Activated T-helper 2 cell treated with anti-CD3 and anti-CD28 coated beads, Interferon-gamma antibody, Interleukin-2, Interleukin-4, amounts not matched to agents 10 μg/mL and 5 μg/mL and 100 μg/mL, durations not matched to agents 14 hours and 24 hours and 36 hours (primary cell): ENCODE measurements at places on chromosomes 16 and 17. TPM values are rescaled to one million over a fixed set of nuclear protein-coding genes. Genes with fewer than 3 reads are reported as not detected.

The SPATA22 gene
- total RNA-seq = not detected in 2 replicates

DNA sequence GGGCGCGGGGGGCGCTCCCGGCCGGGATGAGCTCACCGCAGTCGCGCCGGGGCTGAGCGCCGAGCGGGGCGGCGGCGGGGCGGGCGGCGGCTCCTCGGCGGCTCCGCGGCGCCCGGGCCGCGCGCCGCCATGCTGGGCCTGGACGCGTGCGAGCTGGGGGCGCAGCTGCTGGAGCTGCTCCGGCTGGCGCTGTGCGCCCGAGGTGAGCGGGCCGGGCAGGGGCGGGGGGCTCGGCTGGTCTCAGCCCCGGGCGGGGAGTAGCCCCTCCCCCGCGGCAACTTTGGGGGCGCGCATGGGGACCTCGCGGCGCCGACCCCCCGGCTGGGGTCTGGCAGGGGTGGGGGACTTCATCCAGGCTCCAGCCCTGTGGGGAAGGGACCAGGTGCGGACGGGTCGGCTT is at the start of gene ARHGDIG:
ARHGDIG (plus strand) TSS at position 40 of the 400 bp plus-strand sequence; CDS start at position 130, 90 bp downstream.
- H3K4me3 ChIP-seq = no peak within 1 kb of the TSS
- H3K27me3 ChIP-seq = peaks cover 30% of the 10 kb centered on the region
- no peaks in the 10 kb centered on the region for H3K36me3 ChIP-seq
- H3K27ac ChIP-seq = no peak within 1 kb of the TSS
- peaks cover 5% of the 10 kb centered on the region for H3K4me1 ChIP-seq

The IRX6 gene
- total RNA-seq = not detected in 2 replicates

DNA sequence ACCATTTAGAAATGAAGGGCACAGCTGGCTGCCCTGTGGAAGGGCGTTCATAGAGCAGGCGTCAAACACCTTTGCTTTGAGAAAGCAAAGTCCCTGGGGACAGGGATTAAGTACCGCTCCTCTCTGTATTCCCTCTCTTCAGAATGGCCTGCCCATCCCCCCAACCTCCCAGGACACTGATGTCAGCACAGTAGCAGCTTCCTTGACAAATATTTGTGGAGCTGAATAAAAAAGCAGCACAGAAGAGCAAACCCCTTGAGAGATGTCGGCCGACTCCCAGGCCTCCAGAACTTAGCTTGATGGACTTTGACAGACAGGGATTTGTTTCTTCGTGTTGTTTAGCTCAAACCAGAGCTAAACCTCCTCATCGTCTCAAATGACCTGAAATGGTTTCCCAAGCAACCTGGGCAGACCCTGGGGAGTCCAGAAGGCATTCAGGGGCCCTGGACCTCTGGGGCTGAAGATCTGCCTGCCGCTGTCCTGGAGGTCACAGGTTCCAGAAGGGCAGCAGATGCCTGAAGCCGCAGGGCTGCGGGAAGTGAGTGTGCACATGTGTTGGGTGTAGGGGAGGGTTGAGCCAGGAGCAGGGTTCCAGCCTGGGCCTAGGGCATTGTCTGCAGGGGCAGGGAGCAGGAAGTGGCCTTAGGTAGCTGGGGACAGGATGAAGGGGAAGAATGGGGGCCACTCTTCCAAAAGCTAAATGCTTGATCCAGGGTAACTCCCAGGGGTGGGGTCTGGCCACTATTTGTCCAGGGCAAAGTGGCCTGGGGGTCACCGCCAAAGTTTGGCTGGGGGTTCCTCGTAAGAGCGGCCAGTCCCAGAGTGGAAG is 42.3 kb upstream of the NKD1 start:
- peaks cover 2% of the 10 kb centered on the region for H3K27me3 ChIP-seq
- no peak for DNase-seq
- H3K36me3 ChIP-seq = no peaks in the 10 kb centered on the region
- no peaks in the 10 kb centered on the region for H3K4me1 ChIP-seq

- no peak overlapping the region for H3K4me3 ChIP-seq
- no peaks in the 10 kb centered on the region for H3K4me1 ChIP-seq
- no peaks in the 10 kb centered on the region for H3K36me3 ChIP-seq
- no peak for DNase-seq
These were observed 28.8 kb downstream of the NGFR start for GRCh38 chr17:49523706-49524472.

The PPY gene
- not detected in 2 replicates for total RNA-seq

The CDH11 gene
- total RNA-seq = not detected in 2 replicates

DNA sequence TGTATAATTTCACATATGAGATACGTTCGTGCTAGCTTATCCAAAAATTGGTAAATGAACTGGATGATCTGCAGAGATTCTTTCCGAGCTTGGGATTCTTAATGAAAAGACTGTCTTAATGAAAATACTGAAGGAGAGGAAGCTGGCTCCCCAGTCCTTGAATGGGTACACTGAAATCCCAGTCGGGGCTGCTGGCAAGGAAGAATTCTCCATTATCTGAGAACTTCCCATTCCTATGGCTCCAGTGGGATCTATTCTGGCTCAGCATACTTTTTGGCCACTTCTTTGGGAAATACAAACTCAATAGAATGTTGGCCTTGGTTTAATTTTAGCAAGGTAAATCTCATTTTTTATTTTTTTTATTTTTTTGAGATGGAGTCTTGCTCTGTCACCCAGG is 23.7 kb upstream of the SLC35B1 start:
- no peak for DNase-seq
- H3K4me3 ChIP-seq = no peak overlapping the region
- H3K36me3 ChIP-seq = peaks cover 49% of the 10 kb centered on the region
- no peaks in the 10 kb centered on the region for H3K27me3 ChIP-seq
- H3K27ac ChIP-seq = no peak overlapping the region
- peaks cover 31% of the 10 kb centered on the region for H3K4me1 ChIP-seq

The EME1 gene
- total RNA-seq = 26.8 and 28.6 TPM in 2 replicates

The ZNF423 gene
- not detected in 2 replicates for total RNA-seq

DNA sequence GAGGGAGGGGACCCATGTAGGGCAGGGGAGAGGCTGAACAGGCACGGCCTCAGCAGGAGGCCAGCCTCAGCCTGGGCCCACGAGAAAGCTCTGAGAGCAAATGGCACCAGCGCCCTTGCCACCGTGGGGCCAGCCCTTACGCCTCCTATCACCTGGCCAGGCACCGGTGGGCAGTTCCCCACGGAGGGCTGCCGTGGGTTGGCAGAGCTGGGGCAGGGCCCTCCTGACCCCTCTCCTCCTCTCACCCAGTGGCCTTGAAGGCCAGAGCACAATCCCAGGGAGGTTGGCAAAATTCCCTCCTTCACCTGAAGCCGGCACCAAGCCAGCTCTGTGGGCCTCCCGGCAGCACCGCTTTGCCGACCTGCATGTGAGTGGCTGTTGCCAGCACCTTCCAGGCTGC is 53.1 kb upstream of the ENPP7 start:
- H3K27ac ChIP-seq = no peak overlapping the region
- DNase-seq = no peak
- no peaks in the 10 kb centered on the region for H3K4me1 ChIP-seq
- no peak overlapping the region for H3K4me3 ChIP-seq
- H3K36me3 ChIP-seq = no peaks in the 10 kb centered on the region

The DNASE1L2 gene
- 1.7 and 2.2 TPM in 2 replicates for total RNA-seq

The HSPB9 gene
- total RNA-seq = not detected in 2 replicates

DNA sequence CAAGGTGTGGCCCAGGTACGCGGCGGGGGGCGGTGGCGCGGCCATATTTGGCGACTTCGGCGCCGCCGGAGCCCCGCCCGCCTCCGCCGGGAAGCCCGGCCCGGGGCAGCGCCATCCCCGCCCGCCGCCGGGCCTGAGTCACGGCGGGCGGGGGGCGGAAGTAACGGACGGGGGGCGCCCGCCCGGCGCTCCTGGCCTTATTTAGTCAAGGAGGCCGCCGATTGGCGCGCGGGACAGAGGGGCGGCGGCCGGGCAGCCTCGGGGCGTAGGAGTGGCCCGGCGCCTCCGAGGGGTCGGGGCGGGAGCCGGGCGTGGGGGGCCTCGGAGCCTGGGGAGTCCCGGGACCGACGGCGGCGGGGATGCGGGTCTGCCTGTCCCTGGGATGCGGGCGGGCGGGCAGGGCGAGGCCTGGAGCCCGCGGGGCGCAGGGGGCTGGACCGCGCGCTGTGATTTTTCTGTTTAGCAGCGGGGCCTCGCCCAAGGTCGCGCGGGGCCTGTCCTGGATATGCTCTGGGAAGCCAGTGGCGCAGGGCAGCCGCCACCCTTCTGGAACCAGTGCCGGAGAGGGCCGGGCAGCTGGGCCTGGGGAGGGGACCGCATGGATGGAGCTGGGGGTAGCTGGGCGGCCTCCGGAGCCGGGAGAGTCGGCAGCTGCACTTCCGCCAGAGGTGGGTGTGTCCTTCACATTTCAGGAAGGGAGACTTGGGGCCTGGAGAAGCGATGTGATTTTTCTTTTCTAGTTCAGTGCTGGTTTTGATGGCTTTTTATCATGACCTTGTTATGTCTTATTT is 2.3 kb upstream of the ACTG1 start:
- peak overlapping the region; percentile 91 for H3K4me3 ChIP-seq
- peak; percentile 64 for DNase-seq
- peaks cover 32% of the 10 kb centered on the region for H3K36me3 ChIP-seq
- H3K27ac ChIP-seq = peak overlapping the region; percentile 88
- H3K27me3 ChIP-seq = no peaks in the 10 kb centered on the region

GRCh38 chr16:60989592-60989991 is 1046.6 kb downstream of the CDH8 start:
- H3K4me1 ChIP-seq = no peaks in the 10 kb centered on the region
- H3K4me3 ChIP-seq = no peak overlapping the region
- no peaks in the 10 kb centered on the region for H3K27me3 ChIP-seq

DNA sequence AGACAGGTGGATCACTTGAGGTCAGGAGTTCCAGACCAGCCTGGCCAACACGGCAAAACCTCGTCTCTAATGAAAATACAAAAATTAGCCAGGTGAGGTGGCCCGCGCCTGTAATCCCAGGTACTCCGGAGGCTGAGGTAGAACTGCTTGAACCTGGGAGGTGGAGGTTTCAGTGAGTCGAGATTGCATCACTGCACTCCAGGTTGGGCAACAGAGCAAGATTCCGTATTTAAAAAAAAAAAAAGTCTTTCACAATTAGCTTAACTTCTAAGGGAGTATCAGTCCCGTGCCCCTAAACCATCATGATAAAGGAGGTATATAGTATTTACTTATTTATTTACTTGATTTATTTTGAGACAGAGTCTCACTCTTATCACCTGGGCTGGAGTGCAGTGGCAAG is 3.4 kb upstream of the MEFV start:
- no peak overlapping the region for H3K4me3 ChIP-seq
- H3K27ac ChIP-seq = no peak overlapping the region
- H3K36me3 ChIP-seq = peaks cover 4% of the 10 kb centered on the region
- DNase-seq = no peak

The RNF135 gene
- 9.2 and 10.5 TPM in 2 replicates for total RNA-seq

DNA sequence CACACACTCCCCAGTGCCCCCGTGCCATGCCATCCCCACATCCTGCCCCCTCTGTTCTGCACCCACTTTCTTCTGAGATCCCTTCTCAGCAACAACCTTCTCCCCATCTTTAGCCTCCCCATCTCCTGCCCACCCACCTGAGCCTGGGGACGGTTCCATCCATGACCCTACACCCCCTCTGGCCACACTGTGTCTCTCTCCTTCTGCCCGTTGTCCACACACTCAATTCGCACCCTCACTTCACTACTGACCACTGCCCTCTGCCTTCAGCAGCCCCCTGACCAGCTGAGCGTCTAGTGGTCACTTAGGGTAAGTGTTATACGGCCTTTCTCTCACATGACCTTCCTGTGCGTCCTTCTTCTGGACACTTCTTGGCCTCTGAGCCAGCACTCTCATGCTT is 6.1 kb downstream of the ARHGAP27 start:
- no peaks in the 10 kb centered on the region for H3K36me3 ChIP-seq
- DNase-seq = no peak

GRCh38 chr16:89925596-89926079 is 2.5 kb downstream of the TUBB3 start:
- no peak for DNase-seq
- peaks cover 16% of the 10 kb centered on the region for H3K4me1 ChIP-seq
- H3K36me3 ChIP-seq = no peaks in the 10 kb centered on the region
- H3K27ac ChIP-seq = no peak overlapping the region
- H3K27me3 ChIP-seq = peaks cover 15% of the 10 kb centered on the region
- H3K4me3 ChIP-seq = peak overlapping the region; percentile 33

GRCh38 chr17:60345233-60345632 is 46.7 kb downstream of the USP32 start:
- no peaks in the 10 kb centered on the region for H3K27me3 ChIP-seq
- H3K4me1 ChIP-seq = peaks cover 15% of the 10 kb centered on the region
- DNase-seq = no peak

- peaks cover 34% of the 10 kb centered on the region for H3K36me3 ChIP-seq
- H3K27me3 ChIP-seq = no peaks in the 10 kb centered on the region
- no peak for DNase-seq
- no peak overlapping the region for H3K4me3 ChIP-seq
- peaks cover 74% of the 10 kb centered on the region for H3K4me1 ChIP-seq
These were observed 32.4 kb downstream of the RNF43 start for GRCh38 chr17:58384897-58385296.

GRCh38 chr17:8369944-8370343 is 6.6 kb downstream of the KRABD2 start:
- no peaks in the 10 kb centered on the region for H3K4me1 ChIP-seq
- peaks cover 16% of the 10 kb centered on the region for H3K36me3 ChIP-seq

DNA sequence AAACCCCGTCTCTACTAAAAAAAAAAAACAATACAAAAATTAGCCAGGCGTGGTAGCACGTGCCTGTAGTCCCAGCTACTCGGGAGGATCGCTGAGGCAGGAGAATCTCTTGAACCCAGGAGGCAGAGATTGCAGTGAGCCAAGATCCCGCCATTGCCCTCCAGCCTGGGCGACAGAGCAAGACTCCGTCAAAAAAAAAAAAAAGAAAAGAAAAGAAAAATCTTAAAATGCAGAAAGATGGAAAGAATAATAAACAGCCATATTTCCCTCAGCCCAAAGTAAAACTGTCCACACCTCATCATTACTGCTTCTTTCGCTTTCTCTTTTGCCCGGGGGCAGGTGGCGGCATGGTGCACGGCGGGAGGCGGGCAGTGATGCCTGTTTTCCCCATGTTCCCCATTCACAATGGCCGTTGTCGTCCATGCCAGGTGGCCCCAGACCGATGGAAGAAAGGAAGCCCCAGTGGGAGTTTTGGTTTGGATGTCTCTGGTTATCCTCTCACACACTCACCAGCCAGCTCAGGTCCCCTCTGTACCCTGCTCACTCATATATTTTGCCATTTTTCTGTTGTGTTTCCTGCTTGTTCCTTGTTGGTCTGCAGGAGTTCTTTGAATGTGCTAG is 37.0 kb upstream of the PEMT start:
- no peaks in the 10 kb centered on the region for H3K36me3 ChIP-seq
- H3K4me3 ChIP-seq = peak overlapping the region; percentile 70
- peaks cover 6% of the 10 kb centered on the region for H3K4me1 ChIP-seq
- peak overlapping the region; percentile 85 for H3K27ac ChIP-seq
- H3K27me3 ChIP-seq = no peaks in the 10 kb centered on the region

The KRTAP2-2 gene
- total RNA-seq = not detected in 2 replicates
